ENCODE measurements at places on chromosomes 11 and 22. TPM values are rescaled to one million over a fixed set of nuclear protein-coding genes. Genes with fewer than 3 reads are reported as not detected.

OR2AT4 gene
- not detected for total RNA-seq

AIFM3 gene
- 4.7 TPM for total RNA-seq

TSPAN32 gene
- 14.3 TPM for total RNA-seq

OR8B3 gene
- total RNA-seq, result not detected

OR5B21 gene
- not detected for total RNA-seq

OR8G5 gene
- not detected for total RNA-seq

C1QTNF5 gene
- 10.5 TPM for total RNA-seq

MRGPRE gene
- total RNA-seq, result not detected

CHRDL2 gene
- total RNA-seq, result 1.3 TPM

CPT1A gene
- 55.5 TPM for total RNA-seq

KRTAP5-1 gene
- not detected for total RNA-seq

CBLIF gene
- total RNA-seq, result not detected

- DNase-seq, result no peak
Observed at GRCh38 chr11:14327116-14327515, 31.9 kb downstream of the RRAS2 start.

- peak; percentile 72 for DNase-seq
Observed at GRCh38 chr11:67372993-67373647, at the start of gene CLCF1. CLCF1 (minus strand) TSS chr11:67373598; CDS start chr11:67373539, 59 bp downstream.

GRCh38 chr11:27635567-27636037 is 64.7 kb downstream of the BDNF start:
- DNase-seq, result no peak

DNA sequence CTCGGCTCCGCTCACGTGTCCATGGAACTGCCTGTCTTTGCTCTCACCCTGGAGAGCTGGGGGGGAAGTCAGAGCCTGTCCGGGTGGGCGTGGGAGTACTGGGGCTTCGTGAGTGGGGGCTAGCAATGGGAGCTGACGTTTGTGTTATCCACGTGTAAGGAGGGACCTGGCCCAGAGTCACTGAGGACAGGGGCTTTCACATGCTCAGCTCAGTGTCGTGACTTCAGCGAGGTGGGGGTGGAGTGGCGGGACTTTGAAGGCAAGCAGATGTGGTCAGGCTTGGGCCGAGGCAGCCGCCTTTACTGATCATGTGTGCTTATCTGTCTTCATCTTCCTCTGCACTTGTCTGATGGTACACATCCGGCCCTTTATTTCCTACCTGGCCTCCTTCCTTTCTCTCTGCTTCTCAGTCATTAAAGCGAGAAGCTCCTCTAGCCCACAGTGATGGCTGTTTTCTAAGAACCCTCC is 113.1 kb upstream of the NNMT start:
- peak; percentile 65 for DNase-seq

DNA sequence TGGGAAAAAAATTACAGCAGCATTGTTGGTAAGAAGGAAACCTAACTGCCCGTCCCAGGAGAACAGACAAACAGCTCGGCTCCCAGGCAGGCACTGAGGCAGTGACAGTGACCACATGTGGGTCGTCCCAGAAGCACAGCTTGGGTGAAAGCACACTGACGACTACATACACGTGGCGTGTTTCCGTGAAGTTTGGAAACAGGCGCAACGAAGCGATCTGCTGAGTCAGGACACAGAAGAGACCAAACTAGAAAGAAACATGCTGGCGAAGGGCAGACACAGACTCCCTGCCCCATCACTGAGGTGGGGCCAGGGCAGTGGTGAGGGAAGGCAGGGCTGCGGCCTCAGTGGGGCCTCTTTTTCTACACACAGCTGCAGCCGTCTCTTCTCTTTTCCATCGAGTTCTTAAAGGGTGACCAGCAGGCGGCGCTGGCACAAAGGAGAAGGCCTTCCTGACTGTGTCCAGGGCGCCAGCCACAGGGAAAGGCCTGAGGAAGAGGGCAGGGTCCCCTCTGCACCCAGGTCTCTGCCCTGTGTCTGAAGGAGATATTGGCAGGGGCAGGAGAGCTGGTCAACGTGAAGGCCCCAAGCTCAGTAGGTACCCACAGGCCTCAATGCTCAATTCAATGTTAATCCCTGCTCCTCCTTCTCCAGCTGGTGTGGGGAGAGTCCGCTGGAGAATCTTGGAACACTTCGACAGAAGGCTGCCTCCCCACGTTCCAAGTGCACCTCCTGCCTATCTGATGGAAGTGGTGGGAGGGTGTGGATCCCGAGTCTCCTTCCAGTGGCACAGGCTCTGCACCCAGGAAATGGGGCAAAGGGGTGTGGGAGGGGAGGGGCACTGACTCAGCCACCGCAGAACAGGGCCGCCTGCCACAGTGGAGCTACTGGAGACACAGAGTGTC is 19.9 kb downstream of the CARS1 start:
- DNase-seq, result no peak

- DNase-seq, result peak; percentile 79
Observed at GRCh38 chr22:50399751-50400331, 56.7 kb downstream of the PPP6R2 start.

DNA sequence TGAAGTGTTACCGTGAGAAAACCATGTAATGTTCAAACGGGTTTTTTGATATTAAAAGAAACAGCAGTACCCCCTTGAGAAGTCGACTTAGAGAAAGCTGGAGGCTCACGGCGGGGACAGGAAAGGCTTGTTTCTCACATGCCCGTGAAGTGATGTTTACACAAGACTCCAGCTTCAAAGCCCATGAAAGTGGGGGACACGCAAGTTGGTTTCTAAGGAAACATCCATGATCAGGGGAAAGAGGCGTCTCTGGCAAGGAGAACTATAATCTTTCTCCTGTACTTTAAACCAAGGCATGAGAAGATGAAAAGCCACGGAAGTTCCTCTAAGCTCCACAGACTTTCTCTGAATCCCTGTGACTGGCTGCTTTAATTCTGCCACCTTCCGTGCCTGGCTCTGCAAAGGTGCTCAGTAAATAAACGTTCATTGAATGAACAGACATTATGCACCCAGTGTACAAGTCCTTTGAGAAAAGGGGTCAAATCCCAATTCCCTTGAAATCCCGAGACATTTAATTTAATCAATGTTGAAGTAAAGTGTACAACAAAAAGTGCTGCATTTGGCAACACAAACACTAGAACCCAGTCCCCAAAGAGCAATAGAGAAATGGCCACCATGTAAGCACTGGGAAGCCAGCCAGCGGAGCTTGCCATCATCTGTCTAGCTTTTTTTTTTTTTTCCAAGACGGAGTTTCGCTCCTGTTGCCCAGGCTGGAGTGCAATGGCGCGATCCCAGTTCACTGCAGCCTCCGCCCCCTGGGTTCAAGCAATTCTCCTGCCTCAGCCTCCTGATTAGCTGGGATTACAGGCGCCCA is 58.7 kb downstream of the AHNAK start:
- no peak for DNase-seq

- peak; percentile 46 for DNase-seq
Observed at GRCh38 chr11:78168539-78169477, 19.6 kb downstream of the KCTD21 start.

- no peak for DNase-seq
Observed at GRCh38 chr11:80365980-80366379, 925.1 kb upstream of the TENM4 start.

DNA sequence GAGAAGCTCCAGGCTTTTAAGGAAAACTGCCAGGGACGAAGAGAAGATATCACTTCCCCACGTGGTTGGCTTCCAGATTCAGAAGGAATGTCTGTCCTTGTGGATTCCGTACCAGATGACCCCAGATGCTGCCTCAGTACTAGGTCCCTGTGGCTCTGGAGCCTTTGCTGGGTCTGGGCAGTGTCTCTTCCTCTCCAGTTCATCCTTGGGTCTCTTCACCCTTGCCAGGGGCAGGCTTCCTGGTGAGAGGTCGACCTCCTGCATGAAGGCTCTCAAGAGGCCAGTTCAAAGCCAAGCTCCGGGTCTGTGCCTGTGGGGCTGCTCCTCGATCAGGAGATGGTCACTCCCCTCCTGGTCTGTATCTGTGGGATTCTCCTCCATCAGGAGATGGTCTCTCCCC is 74.7 kb upstream of the B3GAT1 start:
- DNase-seq, result no peak

DNA sequence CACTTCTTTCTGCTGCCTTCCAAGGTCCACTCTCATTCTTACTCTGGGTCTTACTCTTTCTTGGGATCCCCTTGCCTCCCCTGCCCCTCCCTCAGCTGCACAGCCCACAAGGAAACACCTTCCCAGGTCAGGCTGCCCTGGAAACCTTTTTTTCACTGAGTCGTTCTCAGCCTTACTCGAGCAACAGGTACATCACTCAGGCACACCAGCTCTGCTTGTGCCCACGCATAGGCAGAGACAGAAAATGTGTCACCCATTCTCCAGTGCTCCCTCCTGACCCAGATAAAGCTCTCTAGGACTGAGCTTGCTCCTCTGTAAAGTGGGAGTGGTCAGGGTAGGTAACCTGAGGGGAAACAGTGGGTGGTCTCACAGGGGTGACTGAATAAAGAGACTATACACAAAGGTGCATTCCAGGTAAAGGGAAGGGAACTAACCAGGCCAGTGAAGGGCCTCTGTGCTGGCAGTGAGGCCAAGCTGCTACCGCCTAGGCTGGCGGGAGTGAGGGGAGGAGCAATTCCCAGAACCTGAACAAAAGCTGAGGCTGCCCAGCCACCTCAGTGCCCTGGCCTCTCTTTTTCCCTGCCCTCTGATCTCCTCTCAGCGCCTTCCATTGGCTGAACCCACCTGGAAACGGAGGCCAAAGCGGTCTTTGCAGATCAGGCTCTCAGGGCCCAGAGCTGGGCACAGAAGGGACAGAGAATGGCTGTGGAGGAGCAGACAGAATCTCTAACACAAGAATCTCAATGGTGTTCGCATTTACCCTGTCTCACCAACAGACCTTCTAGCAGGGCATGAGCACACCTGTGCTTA is 15.9 kb downstream of the PRG3 start:
- DNase-seq, result no peak

DNA sequence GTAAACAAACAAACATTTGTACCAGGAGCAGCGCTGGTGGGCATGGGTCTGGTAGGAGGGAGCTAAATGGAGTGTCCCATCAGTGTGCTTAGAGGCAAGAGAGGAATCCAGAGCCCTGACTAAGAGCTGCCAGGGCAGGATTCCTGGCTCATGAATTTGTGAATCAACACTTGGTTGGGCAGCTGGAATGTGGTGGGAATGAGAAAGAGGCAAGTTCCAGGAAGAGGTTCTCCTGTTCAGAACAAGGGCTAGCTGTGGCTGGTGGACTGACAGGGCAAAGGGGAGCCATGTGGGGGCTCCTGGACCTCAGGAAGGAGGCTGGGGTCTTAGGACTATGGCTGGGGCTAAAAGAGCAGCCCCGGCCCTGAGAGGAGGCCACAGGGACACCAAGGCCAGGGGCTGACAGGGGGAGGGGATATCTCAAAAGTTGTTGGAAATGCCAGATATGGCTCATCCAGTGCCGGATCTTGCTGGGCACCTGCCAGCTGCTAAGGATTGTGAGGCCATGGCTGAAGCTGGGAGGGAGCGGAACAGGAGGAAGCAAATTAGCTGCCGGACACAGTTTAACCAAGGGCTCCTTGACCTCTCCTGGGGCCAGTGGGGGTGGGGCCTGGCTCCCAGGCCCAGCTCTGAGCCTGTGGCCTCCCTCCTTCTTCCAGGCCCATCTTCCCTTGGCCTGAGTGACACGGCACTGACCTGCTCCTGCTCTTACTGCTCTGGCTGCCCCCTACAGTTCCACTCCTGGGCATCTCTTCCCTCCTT is 14.6 kb upstream of the P2RY6 start:
- peak; percentile 47 for DNase-seq

GRCh38 chr11:75399344-75400145 is at the start of gene RPS3:
RPS3 (plus strand) TSS chr11:75399518; CDS start chr11:75399548, 30 bp downstream.
- DNase-seq, result peak; percentile 94

DNA sequence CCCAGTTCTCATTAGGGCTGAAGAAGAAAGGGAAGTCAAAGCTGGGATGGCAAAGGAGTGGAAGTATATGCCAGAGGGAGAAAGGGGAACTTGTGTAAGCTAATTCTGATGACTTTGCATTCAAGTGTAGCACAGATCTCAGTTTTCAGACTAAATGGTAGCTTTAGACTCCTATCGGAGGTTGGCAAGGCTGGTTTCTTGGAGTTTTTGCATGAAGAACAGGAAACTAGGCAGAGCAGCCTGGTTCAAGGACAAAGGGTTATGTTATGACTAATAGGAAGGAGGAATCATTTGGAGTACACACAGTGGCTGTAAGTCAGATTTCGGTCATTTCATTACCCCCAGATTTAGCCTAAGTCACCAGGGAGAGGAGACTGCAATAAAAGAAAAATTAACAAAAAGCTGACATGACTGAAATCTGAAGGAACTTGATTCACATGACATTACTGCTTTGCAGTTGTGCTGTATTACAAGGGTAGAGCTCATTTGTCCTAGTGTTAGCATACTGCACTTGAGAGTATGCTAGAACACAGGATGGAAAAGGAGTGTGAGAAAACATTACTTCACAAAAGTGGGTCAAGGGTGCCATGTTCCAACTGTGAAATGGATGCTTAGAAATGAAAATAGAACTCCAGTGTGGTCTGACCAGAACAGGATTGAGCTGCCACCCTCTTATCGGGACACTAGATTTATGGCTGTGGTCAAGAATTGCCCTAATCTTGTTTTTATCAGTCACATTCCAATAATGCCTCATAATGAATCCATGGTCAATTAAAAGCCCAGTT is 23.6 kb downstream of the ADM start:
- no peak for DNase-seq

DNA sequence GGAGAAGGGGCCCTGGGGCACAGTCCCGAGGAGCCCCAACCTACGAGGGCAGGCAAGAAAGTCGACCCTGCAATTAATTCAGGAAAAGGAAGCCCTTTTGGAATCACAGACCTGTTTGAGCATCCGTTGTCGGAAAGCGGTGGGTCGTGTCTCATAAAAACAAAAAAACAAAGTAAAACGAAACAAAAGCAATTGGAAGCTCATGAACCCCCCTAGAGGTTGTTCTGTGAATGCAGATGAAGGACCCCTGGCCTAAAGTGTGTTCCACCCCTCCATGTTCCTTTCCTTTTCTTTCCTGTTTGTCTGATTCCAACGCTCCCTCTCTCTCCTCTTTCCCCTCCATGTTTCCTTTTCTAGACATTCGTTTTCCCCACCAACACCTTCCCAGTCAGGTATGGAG is 203.7 kb downstream of the GRIK4 start:
- no peak for DNase-seq

DNA sequence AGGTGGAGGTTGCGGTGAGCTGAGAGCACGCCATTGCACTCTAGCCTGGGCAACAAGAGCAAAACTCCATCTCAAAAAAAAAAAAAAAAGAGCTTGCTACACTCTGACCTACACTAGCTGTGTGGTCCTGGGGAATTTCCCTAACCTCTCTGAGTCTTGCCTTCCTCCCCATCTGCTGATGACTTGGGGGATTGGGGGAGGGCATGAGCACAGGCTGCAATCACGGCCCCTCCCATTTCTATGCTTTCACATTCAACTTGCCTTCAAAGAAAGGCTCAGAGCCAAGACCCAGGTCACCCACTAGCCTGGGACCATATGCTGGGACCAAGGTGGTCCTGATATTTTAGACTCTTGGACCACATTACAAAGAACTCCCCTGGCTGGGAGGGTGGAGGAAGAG is 39.8 kb upstream of the TEF start:
- no peak for DNase-seq

DNA sequence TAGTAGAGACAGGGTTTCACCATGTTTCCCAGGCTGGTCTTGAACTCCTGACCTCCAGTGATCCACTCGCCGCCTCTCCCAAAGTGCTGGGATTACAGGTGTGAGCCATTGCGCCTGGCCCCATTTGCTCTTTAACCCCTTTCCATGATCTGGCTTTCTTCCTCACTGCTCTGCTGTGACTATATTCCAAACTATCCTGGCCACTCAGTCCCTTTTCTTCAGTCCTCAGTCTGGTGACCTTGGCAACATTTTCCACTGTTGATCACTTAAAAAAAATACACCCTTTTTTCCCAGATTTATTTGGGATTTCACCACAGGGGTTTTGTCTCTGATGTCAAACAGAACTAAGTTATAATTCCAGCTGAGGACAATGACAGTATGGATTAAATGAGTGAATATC is 24.5 kb downstream of the MMP20 start:
- DNase-seq, result no peak

Measured in upper lobe of left lung (tissue), 6 donors.